ENCODE measurements at places on chromosomes 3 and 15.

DNA sequence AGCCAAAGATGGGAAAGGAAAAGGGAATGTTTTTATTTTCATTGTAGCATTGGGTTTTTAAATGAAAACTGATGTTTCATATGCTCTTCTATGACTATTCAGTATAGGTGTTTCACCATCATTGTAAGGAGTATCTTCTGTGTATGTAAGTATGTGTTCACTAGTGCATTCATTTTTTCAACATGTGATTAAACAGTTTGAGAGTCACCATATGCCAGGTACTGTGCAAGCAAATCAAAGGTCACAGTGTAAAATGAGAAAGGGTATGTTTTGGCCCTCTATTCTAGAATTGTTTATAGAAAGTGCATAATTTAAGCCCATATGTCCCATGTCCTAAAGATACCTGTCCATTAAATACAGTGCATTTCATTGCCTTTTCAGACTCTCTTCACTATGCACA, 207.2 kb downstream of the ZBTB20 start:
- DNase-seq, result no peak

- no peak for DNase-seq
Measured at GRCh38 chr3:126546549-126547239, 12.0 kb downstream of the C3orf22 start.

GRCh38 chr3:29181149-29181780, 99.6 kb upstream of the RBMS3 start:
- no peak for DNase-seq

DNA sequence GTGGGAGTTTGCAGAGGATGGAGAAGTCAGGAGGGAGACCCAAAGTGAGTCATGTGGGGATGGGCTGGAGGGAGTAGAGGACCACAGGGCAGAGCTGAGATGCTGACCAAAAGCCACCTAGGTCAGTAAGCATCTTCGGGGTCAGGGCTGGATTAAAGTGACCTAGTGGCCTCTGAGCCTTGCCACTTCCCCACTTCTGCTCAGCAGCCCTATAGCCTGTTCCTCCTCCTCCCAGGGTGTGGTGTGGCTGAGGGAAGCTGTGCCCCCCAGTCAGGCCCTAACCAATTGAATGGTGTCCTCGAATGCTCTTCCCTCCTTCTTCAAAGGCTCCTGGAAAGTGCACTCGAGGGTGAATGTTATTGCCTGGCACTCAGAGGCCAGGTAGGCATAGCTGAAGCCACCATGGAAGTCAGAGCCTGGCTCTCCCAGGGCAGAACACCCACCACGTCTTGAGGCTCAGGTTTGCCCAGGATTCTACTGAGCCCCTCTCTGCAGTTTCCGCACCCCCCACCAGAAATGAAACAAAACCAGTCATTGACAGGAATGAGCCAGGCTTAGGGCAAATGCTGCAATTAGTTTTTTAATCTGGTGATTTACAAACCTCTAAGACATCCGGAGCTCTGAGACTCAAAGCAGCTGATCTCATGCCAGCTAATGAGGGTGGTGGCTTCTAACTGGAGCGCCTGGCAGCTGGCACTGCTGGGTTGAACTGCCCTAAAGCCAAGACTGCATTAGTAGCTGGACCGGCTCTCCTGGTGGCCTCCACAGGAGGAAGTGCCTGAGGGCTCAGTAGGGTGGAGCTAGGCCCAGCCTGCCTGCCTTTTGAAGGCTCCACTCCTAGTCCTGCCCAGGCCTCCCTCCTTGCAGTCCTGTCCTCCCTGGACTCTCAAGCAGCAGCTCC, 26.0 kb upstream of the VIPR1 start:
- no peak for DNase-seq

- DNase-seq, result no peak
Measured at GRCh38 chr15:65416845-65417416, 5.8 kb downstream of the IGDCC4 start.

DNA sequence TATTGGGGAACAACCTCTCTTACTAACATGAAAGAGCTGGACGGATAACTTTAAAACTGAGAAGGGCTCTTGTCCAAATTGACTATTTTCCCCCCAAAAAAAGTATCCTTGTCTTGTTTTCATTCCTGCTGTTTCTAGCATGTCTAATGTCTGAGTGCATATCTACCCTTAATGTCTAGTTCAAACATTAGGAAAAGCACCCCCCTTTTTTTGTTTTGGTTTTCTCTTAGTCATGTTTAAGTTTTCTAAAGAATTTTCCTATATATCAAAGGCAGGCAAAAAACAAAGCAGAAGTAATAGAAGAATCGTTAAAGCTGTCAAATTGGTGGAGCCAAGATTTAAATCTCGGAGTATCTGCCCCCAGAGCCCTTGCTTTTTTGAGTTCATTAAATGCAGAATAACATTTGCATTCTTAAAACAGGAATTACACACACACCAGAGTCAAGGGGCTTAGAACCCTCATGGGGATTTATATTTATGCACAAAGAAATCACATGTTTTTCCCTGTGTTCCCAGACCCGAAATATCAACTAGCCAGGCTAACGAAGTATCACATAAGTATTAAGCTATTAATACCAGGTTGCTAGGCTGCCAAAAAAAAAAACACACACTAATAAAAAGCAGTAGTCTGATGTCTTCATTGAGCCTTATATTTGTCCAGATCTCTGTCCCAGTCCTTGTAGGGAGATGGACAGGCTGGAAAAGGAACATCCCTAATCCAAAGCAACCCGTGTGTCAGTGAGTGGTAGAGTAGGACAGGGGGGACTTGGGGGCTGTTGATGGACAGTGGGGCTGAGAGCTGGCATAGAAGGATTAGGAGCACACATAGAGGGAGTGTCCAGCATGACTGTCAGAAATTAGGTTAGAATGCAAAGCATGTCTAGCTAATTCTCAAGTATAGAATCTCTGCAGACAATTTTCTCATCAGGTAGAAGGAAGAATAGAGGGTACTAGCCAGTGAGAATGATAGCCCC, 103.6 kb upstream of the BFSP2 start:
- DNase-seq, result no peak

GRCh38 chr3:198062068-198062465, 102.0 kb downstream of the LMLN start:
- no peak for DNase-seq

GRCh38 chr3:26237036-26237682, 385.4 kb upstream of the LRRC3B start:
- DNase-seq, result no peak

DNA sequence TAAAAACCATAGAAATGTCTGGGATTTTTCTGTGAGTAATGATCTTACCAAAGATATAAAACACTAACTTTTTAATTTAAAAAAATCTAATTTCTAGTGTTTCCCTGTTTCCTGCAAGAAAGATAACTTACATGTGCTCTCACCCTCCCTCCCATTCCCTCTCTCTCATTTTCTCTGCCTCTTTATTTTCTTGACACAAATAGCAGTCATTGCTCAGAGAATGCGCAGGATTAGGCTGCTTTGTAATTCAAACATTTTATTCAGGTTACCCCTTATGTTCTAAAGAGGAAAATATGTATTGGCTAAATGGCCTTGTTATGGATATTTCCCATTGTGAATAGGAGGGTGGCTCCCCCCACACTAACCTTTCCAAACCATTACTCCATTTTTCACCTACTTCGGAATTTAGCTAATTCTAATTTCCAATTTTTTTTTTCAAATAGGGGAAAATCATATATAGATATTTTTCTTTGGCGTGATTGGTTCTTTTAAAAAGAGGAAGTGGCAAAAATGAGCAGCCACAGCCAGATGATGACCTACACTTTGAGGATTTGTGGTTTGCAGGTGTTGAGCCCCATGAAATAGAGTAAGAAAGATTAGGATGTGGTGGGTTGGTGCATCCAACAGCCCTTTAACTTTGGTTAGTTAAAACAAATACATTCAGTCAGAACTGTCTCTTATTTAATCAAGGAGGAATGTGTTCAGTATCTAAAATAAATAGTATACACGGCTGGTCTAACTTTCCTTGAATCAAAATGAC, 554.4 kb downstream of the IGSF11 start:
- no peak for DNase-seq

- DNase-seq, result no peak
Measured at GRCh38 chr15:45910671-45911070, 275.8 kb downstream of the SQOR start.

GRCh38 chr3:191774485-191774884, 313.5 kb downstream of the PYDC2 start:
- DNase-seq, result no peak

DNA sequence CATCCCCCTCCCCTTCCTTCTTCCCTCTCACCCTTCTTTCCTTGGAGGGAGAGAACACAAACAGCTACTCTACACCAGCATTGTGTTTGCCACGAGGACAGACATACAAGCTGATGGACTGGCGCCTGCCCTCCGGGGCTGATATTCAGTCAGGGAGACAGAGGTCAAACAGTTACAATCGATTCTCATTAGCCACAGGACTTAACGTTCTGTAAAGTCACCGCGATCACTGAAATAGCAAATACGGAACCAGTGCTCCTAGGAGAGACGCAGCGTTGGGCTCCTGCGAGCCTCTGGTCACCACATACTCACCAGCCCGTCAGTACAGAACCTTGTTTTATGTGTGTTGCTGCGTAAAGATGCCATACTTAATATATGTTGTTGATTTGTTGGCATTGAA, 108.8 kb downstream of the LRRK1 start:
- no peak for DNase-seq

DNA sequence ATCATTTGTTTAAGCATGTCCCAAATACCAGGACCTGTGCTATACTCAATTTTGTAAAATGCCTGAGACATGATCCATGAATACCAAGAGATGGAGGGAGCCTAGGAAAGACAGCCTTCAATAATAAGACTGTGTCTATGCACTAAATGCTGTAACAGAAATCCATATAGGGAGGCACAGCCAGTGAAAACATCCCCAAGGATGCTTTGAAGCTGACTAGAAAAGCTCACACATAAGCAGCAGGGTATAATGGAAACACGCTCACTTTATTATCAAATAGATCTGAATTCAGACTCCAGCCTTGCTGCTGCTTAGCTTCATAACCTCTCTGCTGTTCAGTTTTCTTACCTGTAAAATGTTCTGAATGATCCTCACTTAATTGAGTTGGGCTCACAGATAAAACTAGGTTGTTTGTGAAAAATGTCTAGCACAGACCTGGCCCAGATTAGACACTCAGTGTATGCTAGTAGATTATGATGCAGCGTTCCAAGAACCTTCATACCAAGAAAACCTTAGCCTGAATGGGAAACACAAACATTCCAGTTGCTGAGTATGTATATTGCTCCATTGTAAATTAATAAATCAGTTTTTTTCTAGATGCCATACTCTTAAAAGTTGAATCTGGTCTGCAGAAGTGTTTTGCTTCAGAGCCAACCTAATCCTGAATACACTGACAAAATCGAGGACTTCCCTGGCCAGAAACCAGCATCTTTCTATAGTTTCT, 3.8 kb upstream of the LARP6 start:
- DNase-seq, result no peak

- DNase-seq, result no peak
Measured at GRCh38 chr15:46848704-46849103, 868.6 kb upstream of the SEMA6D start.

DNA sequence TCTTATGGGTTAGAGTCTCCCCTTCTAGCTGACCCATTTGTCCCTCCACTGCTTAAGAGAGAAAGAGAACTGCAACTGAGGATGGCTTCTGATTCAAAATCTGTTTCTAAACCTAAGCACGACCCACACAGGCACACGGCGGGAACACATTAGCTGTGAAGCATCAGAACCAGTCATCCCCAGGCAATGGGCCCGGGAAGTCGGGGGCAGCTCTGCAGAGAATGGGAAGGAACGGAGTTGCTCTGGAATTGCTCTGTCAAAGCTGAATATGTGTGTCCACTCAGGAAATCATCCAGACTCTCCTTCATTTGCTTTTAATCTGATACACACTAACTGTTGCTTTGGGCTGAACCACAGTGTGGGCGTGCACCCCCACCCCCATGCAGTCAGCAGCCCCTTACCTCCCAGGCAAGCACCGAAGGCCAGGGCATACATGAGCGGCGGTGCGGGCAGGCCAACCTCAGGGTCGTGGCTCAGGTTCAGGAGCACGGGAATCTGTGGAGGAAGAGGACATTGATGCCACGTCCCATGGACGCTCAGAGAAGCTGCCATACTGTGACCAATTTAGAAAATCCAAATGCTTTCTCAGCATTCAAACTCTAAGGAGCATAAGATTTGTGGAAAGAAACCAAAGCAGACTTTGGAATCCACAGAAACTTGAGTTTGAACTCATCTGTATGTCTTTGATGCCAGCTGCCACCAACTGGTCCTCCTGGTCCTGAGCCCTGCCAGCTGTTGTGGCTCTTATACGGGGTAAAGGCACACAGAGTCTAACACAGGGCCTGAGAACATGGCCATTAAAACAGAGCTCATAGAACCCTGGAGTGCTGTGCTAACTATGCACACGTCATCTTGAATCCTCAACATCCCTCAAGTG, 247.9 kb downstream of the OCA2 start:
- no peak for DNase-seq

GRCh38 chr3:6301626-6302025, 559.3 kb upstream of the GRM7 start:
- no peak for DNase-seq
